ENCODE measurements at places on chromosomes 6 and 20.
A peak's percentile ranks its signal among the peaks of the same experiment; 100 is the strongest.

DNA sequence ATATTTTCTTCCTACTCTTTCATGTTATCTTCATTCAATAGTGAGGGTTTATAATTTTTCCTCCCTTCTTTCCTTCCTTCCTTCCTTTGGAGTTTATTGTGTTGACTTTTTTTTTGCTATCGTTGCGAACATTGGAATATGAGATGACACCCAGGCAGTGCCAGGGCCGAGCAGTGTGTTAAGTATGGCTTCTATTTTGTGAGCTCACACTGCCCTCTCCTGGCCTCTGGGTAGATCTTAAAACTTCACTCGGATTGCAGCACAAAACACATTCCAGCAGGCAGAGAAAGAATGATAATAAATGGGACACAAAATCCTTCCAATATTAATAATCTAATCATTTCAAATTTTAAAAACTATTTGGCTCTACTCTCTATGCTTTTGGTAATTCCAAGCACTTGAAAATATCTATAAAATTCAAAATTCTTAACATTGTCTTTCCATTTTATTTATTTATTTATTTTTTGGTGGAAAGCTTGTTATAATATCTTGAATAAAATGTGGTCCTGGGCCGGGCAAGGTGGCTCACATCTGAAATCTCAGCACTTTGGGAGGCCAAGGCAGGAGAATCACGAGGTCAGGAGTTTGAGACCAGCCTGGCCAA lies 147.4 kb upstream of the OLIG3 start:
- no peak for DNase-seq

- no peak for DNase-seq
Measured at GRCh38 chr20:4066551-4066950, 51.2 kb upstream of the RNF24 start.

GRCh38 chr6:83827050-83827449 lies 26.1 kb upstream of the RIPPLY2 start:
- DNase-seq: no peak

GRCh38 chr6:106890447-106890846 lies 84.1 kb downstream of the CD24 start:
- no peak for DNase-seq

DNA sequence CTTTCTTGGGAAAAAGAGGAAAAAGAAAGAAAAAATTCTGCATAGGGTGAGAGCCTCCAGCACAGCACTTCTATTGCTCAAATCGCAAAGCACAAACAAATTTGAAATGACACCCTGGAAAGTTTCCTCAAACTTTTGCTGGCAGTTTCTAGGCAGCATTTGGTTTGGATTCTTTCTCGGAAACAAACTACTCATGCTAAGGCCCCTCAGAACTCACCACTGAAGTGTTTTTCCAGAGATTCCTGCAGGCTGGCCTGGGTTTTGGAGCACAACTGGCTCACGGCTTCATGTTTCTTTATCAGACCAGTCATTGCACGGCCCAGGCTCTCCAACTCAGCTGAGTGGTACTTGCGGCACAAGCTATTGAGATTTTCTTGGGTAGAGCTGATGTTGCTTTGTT lies 237.8 kb downstream of the SYNE1 start:
- DNase-seq: no peak

DNA sequence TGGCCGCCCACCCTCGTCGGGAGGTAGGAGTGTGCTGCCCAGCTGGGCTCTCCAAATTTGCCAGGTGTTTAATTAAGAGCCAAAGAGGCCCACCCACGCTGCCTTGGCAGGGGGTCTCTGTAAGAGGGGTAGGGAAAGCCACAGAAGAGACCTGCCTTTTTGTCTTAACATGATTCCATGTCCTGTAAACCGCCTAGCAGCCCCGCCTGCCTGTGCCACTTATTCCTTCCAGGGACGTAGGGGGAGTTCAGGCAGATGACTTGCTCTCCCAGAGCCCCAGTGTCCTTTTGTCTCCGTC lies 2.1 kb downstream of the FAM210B start:
- DNase-seq: no peak

DNA sequence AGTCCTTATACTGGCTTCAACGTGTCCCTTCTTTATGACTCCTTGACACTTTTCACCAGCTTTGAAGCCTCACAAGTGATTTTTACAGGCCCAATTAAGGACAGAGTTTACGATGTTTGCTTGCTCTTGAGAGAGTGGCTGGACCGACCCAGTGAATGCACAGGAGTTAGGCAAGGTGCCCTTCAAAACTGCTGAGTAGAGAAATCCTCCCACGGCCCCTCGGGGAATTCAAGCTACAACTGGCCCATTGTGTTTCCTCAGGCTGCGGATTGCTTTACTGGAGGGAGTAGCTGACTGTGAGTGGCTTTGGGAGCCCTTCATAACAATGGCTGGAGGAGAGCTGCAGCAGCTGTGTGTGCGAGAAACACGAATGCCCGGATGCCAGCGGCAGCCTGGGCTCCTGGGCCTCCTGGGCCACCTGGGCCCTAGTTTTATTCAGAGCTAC lies 50.0 kb downstream of the SGK1 start:
- DNase-seq: no peak

GRCh38 chr6:39441986-39442385 lies 119.5 kb upstream of the KCNK16 start:
- no peak for DNase-seq

DNA sequence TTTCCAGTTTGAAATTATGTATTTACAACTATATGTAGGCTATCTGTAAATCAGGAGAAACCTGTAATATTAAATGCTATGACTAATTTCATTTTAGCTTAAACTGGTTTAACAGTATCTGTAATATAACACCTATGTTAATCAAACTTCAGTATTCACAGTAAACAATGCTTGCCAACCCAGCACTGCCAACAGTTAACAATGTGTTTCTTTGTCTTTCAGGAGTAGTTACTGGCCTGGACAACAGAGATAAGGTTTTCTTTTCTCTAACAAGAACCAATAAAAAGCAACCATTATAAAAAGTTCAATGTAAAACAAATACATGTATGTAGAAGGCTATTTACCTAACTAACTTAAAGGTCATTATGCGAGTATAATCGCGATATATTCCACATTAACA lies 158.8 kb downstream of the CDK19 start:
- DNase-seq: no peak

DNA sequence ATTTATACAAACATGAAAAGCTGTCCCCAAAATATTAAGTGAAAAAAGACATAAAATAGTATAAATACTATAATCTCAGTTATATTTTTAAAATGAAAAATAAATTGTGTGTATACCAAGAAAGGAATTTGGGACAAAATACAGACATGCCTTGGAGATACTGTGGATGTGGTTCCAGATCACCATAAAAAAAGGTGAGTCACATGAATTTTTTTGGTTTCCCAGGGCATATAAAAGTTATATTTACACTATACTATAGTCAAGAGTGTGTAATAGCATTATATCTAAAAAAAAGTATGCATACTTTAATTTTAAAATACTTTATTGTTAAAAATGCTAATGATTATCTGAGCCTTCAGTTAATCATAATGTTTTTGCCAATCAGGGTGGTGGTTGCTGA lies 17.4 kb upstream of the SDHAF4 start:
- DNase-seq: no peak

GRCh38 chr6:93420163-93420795 lies 920 bp upstream of the EPHA7 start:
- no peak for DNase-seq

DNA sequence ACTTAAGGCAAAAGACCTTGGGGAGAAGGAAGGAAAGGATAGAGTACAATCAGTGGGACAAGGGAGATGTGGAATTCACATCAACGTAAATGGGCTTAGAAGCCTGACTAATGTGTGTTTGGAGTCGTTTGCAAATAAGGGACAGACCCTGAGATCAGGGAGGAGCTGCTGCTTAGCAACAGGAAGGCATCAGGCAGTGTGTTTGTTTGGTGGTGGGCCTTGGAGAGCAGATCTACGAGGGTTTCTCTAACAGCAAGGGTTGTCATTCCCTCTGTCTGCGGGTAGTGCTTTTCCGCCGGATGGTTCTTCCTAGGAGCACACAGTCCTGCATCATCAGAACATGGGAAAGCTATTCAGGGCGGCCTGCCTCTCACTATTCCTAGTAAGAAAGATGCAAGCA lies 40.4 kb downstream of the C6orf118 start:
- no peak for DNase-seq

GRCh38 chr6:44253307-44254101 lies 3.8 kb downstream of the SLC35B2 start:
- DNase-seq: peak; percentile 17
